ENCODE measurements at places on chromosomes 2 and 18.
A peak's percentile ranks its signal among the peaks of the same experiment; 100 is the strongest.

- DNase-seq = peak; percentile 92
Measured at GRCh38 chr18:59748628-59749360, 51.6 kb upstream of the CCBE1 start.

DNA sequence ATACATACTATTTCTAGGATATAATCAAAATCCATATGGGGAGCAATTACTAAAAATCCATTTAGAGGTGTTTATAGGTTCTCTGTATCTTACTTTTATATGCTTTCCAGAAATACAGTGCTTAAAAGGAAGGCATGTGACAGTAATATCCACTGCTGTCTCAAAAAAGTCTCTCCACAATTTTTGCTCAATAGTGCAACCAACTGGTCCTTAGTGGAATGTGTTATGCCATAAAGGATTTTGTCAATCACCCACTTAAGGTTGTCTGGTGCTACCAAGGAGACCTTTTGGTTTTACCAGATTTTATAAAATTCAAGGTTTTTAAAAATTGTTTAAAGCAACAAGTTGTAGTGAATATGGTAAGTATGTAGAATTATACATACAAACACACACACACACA is 328.5 kb upstream of the DSEL start:
- DNase-seq = peak; percentile 51

DNA sequence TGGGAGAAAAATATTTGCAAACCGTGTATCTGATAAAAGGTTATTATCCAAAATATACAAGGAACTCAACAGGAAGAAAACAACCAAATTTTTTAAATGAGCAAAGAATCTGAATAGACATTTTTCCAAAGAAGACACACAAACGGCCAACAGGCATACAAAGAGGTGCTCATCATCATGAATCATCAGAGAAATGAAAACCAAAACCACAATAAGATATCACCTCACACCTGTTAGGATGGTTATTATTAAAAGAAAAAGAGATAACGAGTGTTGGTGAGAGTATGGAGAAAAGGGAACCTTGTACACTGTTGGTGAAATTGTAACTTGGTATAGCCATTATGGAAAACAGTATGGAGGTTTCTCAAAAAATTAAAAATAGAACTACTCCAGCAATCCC is 463.3 kb downstream of the IRS1 start:
- no peak for DNase-seq

DNA sequence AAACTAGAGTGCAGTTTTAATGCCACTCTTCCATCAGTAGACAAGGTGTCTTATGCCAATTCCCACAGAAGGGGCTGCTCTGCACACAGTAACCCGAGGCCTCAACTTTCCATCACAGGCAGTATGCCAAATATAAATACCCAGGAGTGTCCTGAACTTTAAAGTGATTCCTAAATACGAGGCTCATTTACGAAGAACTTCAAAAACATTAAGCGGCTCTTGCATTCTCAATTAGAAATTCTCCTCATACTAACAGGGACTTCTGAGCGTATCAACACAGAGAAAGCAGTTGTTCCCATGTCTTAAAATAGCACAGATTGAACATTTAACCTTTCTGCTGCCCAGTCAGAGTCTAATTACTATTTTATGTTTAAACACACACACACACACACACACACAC is 638.6 kb downstream of the ERBB4 start:
- DNase-seq = no peak

DNA sequence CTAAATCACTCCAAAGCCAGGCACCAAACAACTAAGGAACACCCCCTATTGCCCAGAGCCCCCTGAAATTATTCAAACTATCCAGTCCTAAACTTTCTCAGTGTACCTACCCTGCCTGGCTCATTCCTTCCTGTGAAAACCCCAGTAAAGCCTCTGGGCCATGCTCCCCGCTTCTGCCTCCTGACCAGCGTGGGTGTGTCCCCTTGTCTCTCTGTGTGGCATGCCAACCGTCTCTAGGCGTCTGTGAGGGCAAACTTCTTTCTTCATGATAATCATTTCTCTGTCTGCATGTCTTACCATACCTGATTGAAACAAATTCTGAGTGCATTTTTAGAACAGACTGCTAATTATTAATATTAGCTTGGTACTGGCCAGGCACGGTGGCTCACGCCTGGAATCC is 109.0 kb upstream of the MSH2 start:
- no peak for DNase-seq

DNA sequence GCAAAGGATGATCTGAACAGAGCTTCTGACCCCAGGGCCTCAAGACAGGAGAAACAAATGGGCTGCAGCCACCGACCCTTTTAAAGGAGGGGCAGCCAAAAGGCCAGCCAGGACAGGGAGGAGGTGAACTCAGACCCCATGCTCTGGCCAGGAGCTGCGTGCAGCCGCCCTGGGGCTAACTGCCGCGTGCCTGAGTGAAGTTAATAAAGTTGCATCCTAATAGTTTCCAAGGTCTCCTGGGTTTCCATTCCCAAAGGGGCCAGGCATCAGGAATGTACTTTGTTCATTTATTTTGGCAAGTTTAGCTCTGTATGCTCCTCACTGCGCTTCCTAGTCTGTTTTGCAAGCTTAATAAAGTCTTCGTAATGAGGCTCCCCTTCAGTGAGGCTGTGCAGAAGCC is 60.7 kb downstream of the EN1 start:
- DNase-seq = peak; percentile 39

All from fibroblast of mammary gland (primary cell).